ELF-1 (cell line): ENCODE measurements at places on chromosomes 1 and 21.

GRCh38 chr21:28426545-28426944 lies 566.1 kb downstream of the LTN1 start:
- no peak for DNase-seq

DNA sequence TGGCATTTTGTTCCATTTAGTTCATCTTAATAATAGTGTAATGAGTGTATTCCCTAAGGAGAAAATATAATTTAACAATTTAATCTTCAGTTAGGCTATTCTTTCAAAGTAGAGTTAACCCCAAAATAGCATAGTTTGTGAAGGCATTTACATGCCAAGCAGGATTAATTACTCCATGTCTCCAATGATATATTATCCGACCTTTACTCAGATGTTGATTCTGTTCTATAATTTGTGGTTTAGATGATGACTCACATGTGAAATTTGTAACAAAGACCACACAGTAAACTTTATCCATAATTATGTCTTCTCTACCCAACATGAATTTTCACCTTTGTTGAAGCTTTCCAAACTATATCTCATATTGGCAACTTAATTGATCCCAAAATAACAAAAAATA lies 2065.2 kb downstream of the MRPL39 start:
- DNase-seq = no peak

- no peak for DNase-seq
Observed at GRCh38 chr1:228897901-228898300, 162.6 kb downstream of the RHOU start.

DNA sequence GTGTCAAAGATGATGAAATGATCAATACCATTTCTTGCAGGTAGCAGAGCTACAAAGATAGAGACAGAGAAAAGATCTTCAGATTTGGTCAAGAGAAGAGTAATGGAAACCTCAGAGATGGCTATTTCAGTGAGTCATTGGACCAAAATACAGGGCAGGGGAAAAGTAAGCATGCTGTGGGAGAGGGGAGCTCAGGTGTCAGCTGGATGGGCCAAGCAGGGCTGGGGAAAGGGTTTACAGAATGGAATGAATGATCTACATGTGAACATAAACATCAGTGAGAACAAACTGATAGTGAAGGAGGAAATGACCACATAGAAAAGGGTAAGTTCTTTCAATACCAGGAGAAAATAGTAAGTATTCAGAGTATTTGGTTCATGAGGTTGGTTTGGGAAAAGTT lies 61.4 kb upstream of the CNN3 start:
- DNase-seq = no peak

DNA sequence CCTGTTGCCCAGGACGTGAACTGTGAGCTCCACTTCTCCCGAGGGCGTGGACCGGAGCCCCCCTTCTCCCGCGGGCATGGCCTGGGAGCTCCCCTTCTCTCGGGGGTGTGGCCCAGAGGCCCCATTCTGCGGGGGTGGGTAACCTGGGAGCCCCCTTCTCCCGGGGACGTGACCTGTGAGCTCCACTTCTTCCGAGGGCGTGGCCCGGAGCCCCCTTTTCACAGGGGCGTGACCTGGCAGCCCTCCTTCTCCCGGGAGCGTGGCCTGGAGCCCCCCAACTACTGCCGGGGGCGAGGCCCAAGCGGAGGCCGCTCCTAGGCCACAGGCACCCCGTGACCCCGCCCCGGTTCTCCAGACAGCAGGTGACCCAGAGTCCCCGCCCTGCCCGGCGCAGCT lies 320 bp downstream of the C1orf174 start:
- no peak for DNase-seq

- peak; percentile 59 for DNase-seq
Observed at GRCh38 chr1:16088996-16089395, 15.5 kb upstream of the FAM131C start.

DNA sequence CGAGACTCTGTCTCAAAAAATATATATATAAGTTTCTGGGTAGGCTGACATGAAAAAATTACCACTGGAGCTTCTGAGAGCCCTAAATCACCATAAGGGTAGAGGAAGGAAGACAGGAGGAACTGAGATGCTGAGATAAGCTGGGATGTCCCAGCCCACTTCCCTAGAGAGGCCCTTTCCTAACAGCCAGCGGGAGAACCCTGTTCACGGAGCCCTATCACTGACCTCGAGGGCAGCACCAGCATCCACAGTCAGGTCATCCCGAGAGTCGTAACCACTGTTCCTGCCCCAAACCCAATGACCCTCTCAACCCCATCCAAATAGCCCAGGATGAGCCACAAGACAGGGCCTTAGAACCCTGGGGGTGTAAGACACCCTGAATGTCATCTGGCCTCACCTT lies 77.5 kb downstream of the CD34 start:
- DNase-seq = no peak

GRCh38 chr1:16367968-16368890 lies 1.2 kb downstream of the SZRD1 start:
- DNase-seq = no peak

- DNase-seq = no peak
Observed at GRCh38 chr1:77725706-77726105, 33.9 kb downstream of the USP33 start.

DNA sequence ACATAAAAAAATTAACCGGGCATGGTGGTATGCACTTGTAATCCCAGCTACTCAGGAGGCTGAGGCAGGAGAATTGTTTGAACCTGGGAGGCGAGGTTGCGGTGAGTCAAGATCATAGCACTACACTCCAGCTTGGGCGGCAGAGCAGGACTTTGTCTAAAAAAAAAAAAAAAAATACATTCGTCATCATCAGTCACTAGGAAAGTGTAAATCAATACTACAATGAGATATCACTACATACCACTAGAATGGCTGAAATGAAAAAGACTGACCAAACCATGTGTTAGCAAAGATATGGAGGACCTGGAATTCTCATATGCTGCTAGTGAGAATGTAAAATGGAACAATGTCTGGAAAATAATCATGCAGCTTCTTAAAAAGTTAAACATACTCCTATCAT lies 9.3 kb downstream of the SPATA45 start:
- DNase-seq = no peak

DNA sequence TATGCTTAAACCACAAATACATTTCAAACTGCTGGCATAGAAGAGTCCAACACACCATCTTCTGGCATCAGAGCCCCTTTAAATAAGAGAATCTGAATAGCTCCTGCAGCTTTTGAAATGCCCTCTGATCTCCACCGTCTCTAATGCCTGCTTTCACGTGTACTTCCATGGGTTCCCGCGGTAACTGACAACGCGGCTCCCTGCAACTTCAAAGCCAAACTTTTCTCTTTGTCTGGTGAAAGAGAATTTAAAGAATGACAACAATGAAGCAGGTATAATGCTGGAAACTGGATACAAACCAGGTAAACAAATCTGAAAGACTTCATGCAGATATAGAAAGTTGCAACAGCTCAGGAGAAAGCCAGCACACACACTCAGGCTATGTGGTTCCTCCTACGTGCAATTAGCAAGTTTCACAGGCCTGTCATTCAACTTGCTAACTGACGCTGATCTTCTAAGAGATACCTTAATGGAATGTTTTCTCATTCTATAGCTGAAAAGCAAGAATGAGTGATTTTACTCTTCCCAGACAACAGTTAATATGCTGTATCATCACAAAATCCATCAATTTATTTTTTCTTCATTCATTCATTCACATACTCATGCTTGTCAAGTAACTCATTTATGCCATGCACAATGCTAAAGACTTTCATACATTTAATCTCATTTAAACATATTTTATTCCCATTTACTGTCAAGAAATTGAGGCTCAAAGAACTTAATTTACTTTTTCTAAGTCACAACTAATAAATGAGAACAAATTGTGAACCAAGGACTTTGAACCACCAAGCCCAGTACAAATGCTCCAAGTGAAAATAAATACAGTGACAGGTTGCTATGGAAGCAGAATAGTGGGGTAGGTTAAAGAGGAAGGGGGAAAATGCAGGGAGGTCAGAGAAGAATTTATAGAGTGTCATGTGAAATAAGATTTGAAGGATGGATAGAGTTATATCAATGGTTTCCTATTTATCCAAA lies 202.7 kb upstream of the SNX7 start:
- DNase-seq = peak; percentile 44

DNA sequence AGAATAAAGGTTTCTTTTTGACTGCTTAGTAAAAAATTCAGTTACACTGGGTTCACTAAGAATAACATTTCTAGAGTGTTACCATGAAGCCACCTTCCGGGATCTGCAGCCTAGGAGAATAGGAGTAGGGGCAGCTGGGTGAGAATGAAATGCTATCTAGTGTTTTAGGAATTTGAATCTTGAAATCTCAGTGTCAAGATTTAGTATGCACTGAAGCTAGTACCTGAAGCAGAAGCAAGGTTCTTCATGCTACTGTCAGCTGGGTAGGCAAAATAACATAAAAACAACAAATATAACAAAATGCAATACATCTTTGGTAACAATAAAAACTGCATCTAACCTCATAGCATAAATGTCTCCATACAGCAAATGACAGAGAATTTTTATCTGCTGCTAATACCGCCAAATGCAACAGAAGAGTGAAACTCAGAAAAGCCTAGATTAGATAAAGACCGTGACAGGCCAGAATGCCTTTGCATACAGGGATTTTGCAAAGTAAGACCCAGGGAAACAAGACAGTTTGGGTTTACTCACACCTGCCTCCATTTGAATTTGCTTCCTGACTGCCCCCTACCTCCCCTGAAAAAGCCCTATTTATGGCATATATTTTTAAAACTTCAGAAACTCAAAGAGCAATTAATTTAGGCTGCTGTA lies 58.2 kb downstream of the GADD45A start:
- DNase-seq = no peak

GRCh38 chr1:229372251-229372650 lies 29.4 kb upstream of the CCSAP start:
- no peak for DNase-seq

DNA sequence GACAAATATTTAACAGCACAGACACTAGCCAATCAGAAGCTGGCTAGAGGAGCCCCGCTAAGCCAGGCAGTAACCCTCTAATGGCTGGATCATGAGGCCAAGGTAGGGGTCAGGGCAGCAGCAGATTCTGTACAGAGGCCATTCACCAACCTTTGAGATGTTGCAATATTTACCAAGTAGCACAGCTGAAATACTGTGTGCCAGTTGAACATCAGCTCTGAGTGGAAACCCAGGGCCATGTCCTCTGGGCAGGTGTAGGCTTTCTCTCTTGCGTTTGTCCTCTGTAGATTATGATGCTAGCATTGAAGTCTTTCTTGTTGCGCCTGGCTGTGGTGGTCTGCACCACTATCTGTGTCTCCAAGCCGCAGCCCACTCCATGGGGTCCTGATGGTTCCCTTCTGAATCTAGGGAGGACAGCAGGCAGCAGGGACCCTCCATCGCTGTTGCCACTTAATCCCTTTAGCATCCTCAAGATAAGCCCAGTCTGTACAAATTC lies 2.5 kb upstream of the COG2 start:
- DNase-seq = no peak

- DNase-seq = peak; percentile 63
Observed at GRCh38 chr21:33703750-33704606, 61.7 kb downstream of the ITSN1 start.

DNA sequence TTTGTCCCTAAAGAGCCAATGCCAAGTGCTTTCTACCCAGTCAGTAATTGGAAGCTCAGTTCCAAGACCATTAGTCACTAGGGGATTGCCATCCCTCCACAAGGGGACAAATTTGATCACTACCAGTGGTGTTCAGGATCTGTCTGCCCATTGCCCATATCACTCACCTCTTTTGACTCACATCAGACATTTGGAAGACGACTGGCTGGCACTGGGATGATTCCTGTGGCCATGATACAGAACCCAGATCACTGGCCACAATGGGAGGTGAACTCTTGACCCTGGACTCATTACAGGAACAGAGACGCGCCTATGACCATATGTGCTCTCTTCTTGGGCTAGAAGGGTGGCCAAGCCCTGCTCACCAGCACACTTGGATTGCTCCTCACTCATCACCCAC lies 71.0 kb downstream of the COLGALT2 start:
- DNase-seq = no peak

DNA sequence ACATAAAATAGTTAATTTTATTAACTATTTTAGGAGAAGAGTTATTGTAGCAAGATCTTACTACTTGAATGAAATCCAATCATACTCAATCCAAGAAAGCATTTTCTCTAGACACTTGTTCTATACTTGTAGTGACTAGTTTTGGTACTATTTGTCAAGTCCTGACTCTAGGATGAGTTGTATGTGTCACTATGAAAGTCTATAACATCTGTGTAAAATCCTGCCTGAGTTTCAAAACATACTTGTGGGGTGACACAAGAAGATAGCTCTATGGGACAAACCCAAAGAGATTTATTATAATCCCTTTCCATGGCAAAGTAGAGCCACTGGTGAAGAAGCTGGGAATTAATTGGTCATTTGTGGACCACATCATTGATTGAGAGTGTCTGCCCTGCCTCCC lies 1042.2 kb upstream of the ADGRL4 start:
- no peak for DNase-seq

DNA sequence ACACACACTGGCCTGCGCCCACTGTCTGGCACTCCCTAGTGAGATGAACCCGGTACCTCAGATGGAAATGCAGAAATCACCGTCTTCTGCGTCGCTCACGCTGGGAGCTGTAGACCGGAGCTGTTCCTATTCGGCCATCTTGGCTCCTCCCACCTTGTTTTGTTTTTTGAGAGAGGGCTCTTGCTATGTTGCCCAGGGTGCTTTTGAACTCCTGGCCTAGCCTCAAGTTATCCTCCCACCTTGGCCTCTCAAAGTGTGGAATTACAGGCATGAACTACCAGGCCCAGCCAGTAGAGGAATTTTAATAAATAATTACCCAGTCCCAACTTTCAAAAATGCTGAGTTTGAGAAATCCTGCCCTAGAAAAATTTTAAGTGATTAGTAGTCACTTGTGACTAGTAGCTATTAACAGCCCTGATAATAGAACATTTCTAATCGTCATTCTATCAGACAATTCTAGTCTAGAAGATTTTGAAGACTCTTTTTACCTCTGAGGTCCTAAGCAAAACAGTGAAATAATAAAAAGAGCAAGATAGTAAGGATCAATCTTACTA lies 30.9 kb upstream of the SLC35D1 start:
- no peak for DNase-seq

DNA sequence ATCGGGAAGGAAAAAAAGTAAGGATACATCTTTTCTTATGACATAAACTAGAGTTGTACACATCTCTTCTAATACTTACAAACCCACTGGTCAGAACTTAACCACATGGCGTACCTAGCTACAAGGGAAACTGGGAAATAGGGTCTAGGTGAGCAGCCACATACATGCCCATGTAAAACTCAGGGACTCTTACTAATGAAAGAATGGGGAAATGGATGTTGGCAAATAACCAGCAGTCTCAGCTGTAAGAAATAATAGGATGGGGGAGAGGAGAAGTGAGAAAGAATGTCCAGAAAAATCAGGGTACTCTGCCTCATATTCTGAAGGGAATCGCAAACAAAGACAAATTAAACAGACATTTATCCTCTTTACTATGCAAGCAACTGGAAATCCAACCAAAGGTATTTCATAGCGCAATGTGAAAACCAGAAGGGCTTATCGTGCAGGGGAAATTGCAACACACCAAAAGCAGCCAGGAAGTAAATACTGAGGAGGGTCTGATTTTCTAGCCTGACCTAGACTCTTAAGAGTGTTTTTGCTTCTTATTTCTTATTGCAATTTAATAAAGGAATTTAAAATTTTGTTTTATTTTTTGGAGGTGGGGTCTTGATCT lies 17.5 kb downstream of the GTF2B start:
- DNase-seq = no peak

GRCh38 chr1:234169161-234169849 lies 204.0 kb upstream of the COA6 start:
- no peak for DNase-seq

GRCh38 chr1:32536764-32537163 lies 2.5 kb upstream of the ZBTB8A start:
- DNase-seq = no peak

- no peak for DNase-seq
Observed at GRCh38 chr21:46149205-46149901, 6.0 kb downstream of the FTCD start.
